ENCODE measurements at places on chromosomes 3 and 15.
A peak's percentile ranks its signal among the peaks of the same experiment; 100 is the strongest.

GRCh38 chr3:197501496-197501878 lies 54.3 kb downstream of the BDH1 start:
- no peak for DNase-seq

DNA sequence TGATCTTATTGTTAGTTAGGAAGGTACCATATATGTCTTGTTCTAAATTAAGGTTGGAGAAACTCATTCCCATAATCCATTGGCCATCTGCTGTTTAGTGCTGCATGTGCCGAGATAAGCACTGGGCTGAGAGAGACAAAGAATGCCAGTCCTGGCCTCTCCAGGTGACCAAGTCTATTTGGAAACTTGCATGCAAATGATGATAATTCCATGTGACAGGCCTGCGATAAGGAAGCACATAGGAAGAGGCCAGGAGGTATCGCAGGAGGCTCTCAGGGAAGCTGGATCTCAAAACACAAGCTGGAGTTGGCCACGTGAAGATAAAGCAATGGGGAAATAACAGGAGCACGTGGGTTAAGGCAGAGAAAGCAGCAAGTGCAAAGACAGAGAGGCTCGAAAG lies 39.7 kb downstream of the MYO5C start:
- DNase-seq = no peak

- DNase-seq = no peak
Measured at GRCh38 chr3:95468331-95468730, 1346.1 kb upstream of the EPHA6 start.

DNA sequence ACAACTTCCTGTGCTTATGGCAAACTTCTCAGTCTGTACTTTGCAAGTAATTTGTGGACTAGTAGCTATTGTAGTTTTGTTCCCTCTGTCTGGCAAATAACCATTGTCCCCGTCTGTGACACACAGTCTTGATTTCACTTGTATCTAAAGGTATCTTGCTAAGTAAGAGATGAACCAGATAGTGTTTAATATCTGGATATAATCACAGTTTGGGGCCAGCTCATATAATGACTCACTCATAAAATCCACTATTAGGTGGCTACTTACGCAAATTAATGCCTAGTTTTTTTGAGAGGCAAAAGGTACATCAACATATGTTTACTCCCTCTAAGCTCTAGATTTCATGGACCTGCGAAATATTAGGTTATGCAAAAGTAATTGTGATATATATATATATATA lies 30.4 kb downstream of the VGLL3 start:
- DNase-seq = no peak

GRCh38 chr15:56934269-56934668 lies 15.8 kb downstream of the TCF12 start:
- DNase-seq = no peak

- DNase-seq = peak; percentile 33
Measured at GRCh38 chr15:100107606-100108225, 234.1 kb downstream of the ADAMTS17 start.

GRCh38 chr3:89560568-89560967 lies 453.1 kb downstream of the EPHA3 start:
- no peak for DNase-seq

DNA sequence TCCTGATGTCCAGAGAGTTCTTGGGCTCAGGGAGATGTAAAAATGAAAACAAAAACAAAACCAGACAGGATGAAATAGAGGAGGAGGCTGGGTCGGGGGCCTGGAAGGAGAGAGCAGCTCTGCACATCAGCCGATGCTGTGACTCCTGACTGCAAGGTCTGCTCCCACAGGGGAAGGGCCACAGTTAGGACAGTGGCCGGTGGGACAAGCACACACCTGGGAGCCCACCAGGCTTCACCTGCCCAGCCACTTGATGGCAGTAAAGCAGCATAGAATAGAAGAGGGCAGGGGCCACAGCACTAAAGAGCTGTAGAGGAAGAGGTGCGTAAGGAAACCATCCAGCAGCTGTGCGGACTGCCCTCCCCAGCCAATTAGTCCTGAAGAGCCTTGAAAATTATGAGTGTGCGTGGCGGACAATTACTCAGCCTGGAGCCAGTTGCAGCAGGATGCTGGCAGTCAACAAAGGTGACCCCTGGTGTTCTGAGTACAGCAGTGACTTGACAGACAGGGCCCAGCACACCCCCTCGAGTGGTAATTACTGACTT lies 29.8 kb downstream of the ALS2CL start:
- no peak for DNase-seq

Measured in aorta (tissue), 5 donors.